NCI-H2081 treated with DMSO at 0.1 percent for 48 hours (cell line): ENCODE measurements at places on chromosomes 13 and 19.

DNA sequence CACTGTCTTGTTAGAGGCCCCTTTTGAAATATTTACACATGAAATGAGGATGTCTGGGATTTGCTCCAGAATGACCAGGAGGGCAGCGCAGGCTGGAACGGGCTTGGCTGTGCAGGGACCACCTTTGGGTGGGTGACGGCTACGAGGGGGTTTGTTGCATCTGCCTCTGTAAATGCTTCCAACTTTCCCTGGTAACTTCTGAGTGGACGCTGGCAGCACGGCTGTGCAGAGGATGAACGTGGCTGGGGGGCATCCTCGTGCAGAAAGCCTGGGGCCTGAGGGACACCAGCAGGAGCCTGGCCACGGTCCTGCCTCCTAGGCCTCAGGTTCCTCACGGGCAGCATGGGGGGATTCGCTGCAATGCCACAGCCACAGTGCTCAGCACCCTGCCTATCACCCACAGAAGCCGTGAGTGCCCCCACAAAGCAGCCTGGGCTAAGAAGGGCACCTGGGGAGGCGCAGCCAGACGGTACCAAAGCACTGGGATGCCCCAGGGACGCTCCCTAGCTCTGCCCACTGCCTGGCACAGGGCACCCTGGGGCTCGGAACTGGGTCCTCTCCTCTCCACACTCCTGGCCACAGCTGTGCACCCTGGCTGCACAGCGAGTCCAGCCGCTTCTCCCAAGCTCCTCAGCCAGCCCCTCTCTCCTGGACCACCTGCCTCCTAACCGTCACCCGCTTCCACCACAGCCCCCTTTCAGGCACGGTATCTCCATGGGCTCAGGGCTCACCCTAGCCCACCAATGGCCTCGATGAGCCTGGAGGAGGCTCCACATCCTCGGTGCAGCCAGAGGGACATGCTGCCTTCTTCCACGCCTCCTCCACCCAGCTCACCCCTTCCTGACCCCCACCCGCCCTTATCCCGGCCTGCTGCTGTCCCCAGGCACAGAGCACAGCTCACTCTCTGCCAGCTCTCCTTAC lies 44.5 kb downstream of the MLLT1 start:
- DNase-seq: no peak

- no peak for DNase-seq
These were observed 477.3 kb downstream of the TSHZ3 start for GRCh38 chr19:30871979-30872378.

DNA sequence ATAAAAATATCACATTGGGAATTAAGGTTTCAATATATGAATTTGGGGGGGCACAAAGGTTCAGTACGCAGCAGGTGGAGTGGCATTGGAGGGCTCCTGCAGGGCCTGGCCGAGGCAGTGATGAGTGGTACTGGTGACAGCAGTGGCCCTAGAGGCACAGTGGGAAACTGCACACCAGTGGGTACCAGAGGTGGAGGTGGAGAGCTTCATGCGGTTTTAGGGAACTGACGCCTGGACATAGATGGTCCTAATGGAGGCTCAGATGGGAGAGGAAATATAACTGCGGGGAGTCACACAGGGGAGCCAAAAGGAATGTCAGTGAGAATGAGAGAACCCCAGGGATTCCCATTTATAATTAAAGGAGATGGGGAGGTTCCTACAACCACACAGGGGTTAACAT lies 156.2 kb downstream of the COG6 start:
- DNase-seq: no peak

DNA sequence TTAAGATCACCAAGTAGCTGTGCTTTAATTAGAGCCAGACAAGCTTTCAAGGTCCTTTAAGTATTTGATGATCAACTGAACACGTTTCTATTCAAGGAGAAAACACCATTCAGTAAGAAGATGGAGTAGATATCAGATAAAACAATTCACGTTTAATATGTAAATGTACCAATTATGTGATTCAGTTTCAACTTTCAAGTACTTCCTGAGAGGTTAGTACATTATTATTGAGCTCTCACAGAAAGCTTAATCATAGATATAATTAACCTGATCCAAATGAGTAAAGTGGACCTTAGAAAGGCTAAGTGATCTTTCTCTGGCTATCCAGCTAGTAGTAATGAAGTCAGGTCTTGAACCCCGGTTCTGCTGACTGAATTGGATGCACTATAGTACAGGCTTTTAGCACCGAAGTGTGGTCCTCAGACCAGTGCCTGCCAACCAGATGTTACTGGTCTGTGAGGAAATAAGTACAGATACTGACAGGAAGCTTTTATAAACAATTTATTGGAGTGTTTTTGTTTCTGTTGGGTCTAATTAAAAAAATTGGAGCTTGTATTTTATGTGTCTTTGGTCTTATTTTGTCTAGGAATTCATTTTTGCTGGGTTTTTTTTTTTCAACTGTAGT lies 10.2 kb downstream of the CLN5 start:
- no peak for DNase-seq

- DNase-seq: no peak
These were observed 19.9 kb upstream of the CYP4F8 start for GRCh38 chr19:15595069-15595468.

GRCh38 chr13:25990801-25991200 lies 61.0 kb downstream of the SHISA2 start:
- no peak for DNase-seq

DNA sequence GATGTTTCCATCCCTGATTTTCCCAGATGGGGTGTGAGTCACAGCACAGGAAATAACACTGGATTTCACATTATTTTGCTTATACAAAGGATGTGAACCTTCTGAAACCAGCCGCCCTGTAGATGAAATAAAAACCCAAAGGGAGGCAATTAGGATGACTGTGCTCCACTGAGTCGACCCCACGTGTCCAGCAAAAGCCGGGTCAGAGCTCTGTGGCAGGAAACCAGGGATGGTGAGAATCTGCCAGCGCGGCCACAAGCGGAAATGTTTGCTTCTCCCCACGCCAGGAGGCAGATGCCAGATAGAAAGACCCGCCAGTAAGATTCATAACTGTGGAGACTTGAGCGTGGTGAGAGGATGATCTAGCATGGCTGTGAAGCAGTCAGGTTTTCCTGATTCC lies 764.4 kb downstream of the LIG4 start:
- DNase-seq: no peak

- no peak for DNase-seq
These were observed 22.4 kb downstream of the OLFM2 start for GRCh38 chr19:9914001-9914314.

DNA sequence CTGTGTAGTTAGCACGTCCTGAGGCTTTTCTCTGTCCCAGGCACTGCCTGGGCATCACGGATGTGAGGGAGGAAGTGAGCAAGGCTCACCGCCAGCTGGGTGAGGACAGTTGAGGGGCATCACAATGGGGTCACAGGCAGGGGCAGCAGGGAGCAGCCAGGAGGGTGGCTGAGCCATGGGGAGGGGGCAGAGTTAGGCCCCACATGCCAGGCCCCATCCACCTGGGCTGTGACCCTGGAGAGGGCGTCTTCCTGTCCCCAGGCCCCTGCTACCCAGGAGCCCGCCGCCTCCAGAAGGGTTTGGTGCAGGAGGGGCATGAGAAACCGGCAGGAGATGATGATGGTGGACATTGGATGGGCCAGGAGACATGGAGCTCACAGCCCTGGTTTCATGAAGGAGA lies 56.8 kb upstream of the F7 start:
- no peak for DNase-seq
